ENCODE measurements at places on chromosomes 5 and 9.

DNA sequence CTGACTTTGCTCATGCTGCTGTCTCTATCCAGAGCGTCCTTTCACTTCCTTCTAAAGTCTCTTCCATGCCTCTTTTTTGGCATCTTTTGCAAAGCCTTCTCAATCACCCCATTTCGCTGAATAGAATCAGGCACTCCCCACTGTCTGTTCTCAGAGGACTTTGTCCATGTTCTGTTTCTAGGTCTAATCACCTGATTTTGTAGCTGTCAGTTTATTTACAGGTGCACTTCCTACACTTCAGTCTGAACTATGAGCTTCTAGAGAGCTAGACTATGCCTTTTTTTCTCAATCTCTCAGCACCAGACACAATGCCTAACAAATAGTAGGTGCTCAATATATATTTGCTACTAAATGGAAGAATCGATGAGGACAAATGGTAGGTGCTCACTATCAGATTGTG lies 29.9 kb downstream of the TLR4 start:
- no peak for DNase-seq

DNA sequence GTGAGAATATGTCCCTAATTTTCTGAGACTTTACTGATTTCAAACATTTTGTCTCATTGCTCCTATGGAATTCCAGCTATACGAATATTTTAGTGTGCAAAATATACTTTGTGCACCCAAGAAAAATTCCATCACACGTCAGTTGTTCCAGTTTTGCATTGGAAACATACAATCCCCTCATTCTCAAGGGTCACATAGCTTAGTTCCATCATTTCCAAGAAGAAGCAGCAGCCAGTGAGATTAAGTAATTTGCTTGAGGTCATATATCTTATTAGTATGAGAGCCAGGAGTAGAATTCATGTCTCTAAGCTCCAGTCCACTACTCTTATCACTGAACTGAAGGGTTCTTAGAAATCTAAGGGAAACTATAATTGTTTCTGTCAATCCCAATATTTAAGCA lies 746.7 kb upstream of the C9orf72 start:
- DNase-seq, result peak; percentile 35

GRCh38 chr9:630817-631216 lies 210.7 kb upstream of the DMRT1 start:
- DNase-seq, result no peak

DNA sequence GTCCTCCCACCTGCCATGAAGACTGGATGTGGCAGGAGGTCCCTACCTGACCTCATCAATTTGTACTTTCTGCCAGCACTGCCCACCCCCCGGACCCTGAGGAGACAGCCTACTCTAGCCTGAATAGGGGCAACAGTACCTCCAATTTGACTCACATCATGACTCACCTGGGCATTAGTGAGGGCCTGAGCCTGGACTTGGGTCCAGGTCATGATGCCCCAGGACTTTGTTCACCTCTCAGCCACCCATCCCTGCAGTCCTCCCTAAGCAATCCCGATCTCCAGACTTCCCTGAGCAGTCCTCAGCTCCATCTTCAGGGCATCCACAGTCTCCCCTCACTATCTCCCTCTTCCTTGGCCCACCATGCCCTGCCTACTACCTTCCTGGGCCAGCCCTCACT lies 28.1 kb downstream of the KIF2A start:
- no peak for DNase-seq

- DNase-seq, result no peak
These were observed 109.9 kb upstream of the C9orf72 start for GRCh38 chr9:27683181-27683580.

DNA sequence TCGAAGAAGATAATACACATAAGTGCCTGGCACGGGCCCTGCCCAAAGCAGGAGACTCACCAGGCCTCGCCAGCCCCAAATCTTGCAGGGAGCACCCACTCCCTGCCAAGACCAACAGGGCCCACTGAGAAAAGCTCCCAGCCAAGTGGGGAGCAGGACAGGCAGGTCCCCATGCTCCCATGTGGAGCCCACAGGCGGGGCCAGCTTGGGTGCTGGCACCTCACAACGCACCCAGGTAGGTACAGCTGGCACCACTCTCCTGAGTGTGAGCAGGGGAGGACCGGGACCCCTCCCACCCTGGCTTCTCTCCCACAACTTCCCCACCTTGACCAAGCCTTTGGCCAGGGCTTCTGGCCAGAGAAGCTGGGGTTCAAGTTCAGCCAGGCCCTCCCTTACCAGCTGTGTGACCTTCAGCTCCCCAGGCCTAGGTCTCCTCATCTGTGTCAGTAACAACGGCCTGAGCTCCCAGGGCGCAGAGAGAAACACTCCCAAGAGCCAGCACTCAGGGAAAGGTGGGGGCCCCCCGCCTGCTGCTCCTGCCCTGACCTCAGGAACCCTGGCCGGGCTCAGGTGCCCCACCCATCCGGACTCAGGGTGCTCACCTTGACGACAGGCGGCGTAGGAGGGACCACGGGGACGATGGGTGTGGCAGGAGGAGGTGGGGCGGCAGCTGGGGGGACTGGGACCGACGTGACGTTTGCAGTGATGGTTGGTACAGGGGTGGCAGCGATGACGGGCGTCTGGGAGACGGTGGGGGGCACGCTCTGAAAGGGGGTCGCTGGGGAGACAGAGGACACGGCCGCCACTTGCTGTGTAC lies 17.8 kb downstream of the BRD3 start:
- no peak for DNase-seq

- no peak for DNase-seq
These were observed 20.8 kb upstream of the CKMT2 start for GRCh38 chr5:81212211-81212751.

DNA sequence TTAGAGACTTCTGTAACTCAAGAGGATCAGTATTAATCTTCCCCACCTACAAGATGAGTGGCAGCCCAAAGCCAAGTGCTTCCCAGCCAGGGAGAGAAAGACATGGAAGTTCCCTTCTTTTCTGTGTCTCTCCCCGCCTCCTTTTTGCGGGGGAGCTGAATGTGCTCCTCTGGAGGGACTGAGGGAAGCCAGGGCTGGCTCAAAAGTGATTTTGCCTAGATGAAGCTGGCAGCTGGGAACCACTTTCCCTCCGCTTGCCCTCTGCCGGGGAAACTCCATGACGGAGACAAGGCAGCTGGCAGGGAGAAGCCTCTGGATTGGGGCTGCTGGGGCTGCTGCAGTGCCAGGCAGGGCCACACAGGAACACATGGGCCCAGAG lies 24.4 kb downstream of the EGR1 start:
- DNase-seq, result peak; percentile 54

DNA sequence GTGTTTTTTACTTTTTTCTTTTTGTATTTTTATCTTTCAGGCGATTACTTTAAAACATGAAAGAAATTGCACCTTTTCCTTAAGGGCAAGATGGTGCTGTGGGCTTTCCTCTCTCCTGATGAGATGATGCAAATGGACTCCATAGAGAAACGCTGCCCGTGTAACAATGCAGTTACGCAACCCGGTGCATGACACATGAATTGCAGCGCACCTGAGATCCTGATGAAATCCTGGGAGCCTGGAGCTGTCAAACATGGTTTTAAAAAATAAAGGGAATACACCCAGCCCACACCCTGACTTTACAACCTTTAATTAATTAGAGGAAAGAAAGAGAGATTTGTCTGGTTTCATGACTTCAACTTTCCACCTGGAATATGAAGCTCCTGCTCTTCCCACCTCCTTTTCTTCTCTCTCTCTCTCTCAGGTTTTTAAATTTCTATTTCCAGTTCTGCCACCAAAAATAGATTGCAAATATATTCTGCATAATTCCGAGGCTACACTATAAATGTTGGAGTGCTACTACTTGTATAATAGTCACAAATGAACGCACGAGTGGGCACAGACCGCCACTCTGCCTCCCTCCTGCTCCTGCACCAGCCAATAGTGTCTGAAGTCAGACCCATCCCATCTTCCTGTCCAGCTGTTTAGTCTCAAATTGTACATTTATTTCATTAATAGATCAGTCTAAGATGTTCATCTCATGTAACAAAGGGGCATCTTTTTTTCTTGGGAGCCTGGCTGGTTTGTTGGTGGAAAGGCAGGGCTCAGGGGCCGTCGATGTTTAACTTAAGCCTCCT lies 179.1 kb downstream of the AUH start:
- DNase-seq, result no peak

- DNase-seq, result no peak
These were observed 610.2 kb downstream of the ANXA1 start for GRCh38 chr9:73761905-73762304.

DNA sequence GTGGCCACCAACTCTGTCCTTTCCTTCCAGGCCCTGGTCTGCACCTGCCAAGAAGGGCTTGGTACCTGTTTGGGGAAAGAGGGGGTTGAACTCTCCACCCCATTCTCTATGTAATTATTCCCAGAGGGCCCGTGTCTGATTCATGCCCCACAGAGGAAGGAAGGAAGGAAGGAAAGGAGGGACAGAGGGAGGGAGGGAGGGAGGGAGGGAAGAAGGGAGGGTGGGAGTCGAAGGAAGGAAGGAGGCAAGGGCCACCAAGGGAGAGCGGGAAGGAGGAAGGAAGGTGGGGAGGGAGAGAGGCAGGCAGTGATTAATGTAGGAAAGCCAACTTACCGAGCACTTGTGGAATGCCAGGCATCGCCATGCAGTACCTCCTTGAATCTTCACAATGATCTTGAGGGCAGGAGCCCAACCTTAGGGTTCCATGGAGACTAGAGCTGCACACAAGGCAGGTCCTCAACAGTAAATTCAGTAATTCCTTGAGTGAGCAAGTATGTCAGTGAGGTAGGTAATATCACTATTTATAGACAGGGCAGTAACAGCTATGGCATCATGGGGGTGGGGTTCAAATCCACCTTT lies 75.8 kb downstream of the FGF18 start:
- no peak for DNase-seq

GRCh38 chr9:123445116-123445515 lies 89.1 kb downstream of the CRB2 start:
- DNase-seq, result no peak

- no peak for DNase-seq
These were observed at the start of gene NREP for GRCh38 chr5:111756581-111757354. Gene NREP (minus strand): TSS chr5:111757194. CDS start chr5:111755772, 1,422 bp downstream.

- DNase-seq, result no peak
These were observed 10.5 kb upstream of the NR4A3 start for GRCh38 chr9:99811172-99811571.

DNA sequence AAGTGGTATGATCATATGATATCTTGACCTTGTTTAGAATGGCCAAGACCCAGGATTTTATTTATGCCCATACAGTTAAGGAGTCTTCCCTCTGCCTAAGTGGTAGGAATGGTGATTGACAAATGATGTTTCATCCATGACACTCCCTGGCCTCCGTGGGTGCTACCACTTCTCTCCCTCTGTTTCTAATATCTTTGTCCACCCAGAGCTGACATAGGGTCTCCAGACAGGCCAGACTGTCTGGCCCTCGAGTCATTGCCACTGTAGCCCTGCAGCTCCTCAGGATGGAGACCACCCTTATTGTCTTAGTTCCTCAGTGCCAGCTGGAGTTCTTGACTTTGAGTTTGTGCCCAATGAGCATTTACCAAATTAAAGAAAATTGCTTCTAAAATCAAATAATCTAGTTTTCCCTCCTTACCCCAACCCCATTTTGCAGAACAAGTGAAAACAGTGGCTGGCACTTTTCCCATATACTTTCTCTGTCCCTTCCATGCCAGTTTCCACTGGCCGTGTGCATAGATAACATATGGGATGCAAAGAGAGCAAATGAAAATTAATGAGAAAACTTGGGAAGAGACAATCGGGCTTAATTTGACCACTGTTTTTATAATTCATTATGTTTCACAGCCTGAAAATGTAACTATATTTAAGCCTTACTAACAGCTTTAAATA lies 235.7 kb downstream of the NSG2 start:
- no peak for DNase-seq

- DNase-seq, result no peak
These were observed 166.1 kb upstream of the SEMA6A start for GRCh38 chr5:116740771-116741170.

DNA sequence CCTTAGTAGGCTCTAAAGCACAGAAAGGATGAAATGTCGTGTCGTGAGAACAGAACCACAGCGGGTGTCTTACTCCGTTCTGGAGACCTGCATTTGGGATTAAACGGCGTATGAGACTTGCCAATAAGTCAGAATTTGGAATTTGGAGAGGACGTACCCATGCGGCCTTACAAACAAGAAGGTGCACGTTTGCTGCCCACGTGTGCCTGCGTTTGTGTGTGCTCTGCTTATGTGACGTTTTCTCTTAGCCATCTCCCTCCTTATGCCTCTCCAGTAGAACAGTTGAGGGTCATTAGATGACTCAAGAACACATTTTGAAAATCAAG lies 171.6 kb upstream of the OTULINL start:
- DNase-seq, result no peak

GRCh38 chr5:1400936-1401335 lies 44.3 kb downstream of the SLC6A3 start:
- no peak for DNase-seq

- DNase-seq, result no peak
These were observed 278.9 kb downstream of the GADD45G start for GRCh38 chr9:89883401-89884341.

DNA sequence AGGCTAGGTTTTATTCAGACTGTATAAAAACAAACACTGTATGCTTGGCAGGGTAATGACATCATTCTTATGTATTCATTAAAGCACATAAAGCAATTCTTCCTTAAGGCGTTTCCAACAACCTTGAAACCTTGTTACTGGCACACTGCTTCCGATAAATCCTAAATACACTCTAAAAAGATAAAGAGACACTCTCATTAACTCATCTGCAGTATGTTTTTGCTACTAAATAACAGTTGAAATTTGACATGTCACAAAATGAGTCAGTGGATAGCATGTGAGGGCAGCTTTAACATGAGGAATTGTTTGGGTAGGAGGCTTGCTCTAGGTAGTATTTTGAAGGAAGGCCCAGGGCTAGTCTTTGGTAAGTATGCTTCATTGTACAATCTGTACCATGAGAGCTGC lies 13.7 kb downstream of the YIPF5 start:
- no peak for DNase-seq

DNA sequence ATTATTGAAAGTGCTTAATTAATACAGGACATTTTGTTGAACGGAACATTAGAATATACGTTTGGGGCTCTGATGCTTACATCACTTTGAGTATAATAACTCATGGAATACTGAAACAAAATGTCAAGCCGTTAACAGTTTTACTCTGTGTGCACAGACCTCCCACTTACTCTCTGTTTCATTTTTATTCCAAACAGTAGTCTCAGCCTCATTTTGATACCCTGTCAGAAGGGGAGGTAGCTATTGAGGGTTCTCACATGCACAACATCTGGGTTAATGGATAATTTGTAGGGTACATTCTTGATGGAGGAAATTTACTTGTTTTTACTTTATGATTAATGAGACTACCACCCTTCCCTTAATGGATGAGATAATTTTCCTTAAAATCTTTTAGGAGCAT lies 59.0 kb downstream of the SCAMP1 start:
- no peak for DNase-seq

- DNase-seq, result no peak
These were observed 249.6 kb downstream of the PIK3R1 start for GRCh38 chr5:68465133-68465532.

GRCh38 chr5:57802131-57802530 lies 319.5 kb upstream of the ACTBL2 start:
- no peak for DNase-seq

GRCh38 chr9:130698514-130698913 lies 4.9 kb downstream of the EXOSC2 start:
- no peak for DNase-seq

- DNase-seq, result no peak
These were observed 128.4 kb downstream of the SEC61B start for GRCh38 chr9:99350461-99350860.

- peak; percentile 73 for DNase-seq
These were observed 143.0 kb downstream of the SMARCA2 start for GRCh38 chr9:2158111-2158610.

- no peak for DNase-seq
These were observed 214.1 kb upstream of the IER5L start for GRCh38 chr9:129392093-129392541.

- DNase-seq, result no peak
These were observed 180.6 kb upstream of the ELL2 start for GRCh38 chr5:96142184-96142781.
